ENCODE measurements at places on chromosomes 16 and 17. TPM values are rescaled to one million over a fixed set of nuclear protein-coding genes. Genes with fewer than 3 reads are reported as not detected.

GRCh38 chr17:8673612-8674011 is 43.1 kb upstream of the MYH10 start:
- H3K36me3 ChIP-seq = no peaks in the 10 kb centered on the region
- no peak overlapping the region for H3K27ac ChIP-seq
- no peak overlapping the region for H3K4me3 ChIP-seq
- DNase-seq = no peak
- no peaks in the 10 kb centered on the region for H3K4me1 ChIP-seq

- no peak overlapping the region for H3K4me3 ChIP-seq
- no peak overlapping the region for H3K27ac ChIP-seq
- no peaks in the 10 kb centered on the region for H3K36me3 ChIP-seq
- H3K27me3 ChIP-seq = no peaks in the 10 kb centered on the region
- no peak for DNase-seq
Observed at GRCh38 chr16:80148826-80149225, 392.0 kb upstream of the DYNLRB2 start.

- H3K4me3 ChIP-seq = no peak overlapping the region
- H3K36me3 ChIP-seq = no peaks in the 10 kb centered on the region
- H3K27me3 ChIP-seq = no peaks in the 10 kb centered on the region
- H3K4me1 ChIP-seq = no peaks in the 10 kb centered on the region
- no peak overlapping the region for H3K27ac ChIP-seq
- no peak for DNase-seq
Observed at GRCh38 chr16:79484237-79484636, 116.3 kb downstream of the MAF start.

DNA sequence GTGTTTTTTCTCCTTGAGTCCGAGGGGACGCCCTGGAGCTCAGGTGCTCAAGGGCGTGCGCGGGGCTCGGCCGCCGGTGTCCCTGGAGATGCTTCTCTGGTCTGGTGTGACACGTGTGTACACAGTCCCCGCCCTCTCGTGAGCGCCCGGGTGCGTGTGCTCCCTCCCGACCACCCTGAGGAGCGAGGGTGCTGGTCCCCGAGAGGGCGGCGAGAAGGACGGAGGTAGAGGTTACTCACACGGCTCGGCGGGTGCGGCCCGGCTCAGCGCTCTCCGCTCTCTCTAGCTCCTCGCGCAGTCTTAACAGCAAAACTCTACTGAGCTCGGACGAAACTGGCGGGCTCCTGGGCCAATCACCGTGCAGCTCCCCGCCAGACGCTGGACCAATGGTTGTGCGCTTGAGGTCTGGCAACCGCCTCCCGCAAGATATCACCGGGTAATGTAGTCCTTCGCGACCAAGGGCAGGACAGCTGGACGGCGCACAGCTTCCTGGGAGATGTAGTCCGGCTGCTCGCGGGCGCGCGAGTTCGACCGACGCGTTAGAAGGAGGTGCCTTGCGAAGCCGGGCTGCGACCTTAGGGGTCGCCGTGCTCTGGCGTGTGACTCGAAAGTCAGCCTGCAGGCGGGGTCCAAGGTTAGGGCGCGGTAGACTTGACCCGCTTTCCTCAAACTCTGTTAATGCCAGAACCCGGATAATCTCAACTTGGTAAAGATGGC is at the start of gene SLC25A19:
SLC25A19 (minus strand) TSS at position 319 of the 717 bp plus-strand sequence. CDS start 2,669 bp downstream, outside the sequence.
- H3K27me3 ChIP-seq = no peaks in the 10 kb centered on the region
- H3K27ac ChIP-seq = peak within 1 kb of the TSS; percentile 92
- H3K36me3 ChIP-seq = no peaks in the 10 kb centered on the region
- peak; percentile 97 for DNase-seq
- H3K4me3 ChIP-seq = peak within 1 kb of the TSS; percentile 80

DNA sequence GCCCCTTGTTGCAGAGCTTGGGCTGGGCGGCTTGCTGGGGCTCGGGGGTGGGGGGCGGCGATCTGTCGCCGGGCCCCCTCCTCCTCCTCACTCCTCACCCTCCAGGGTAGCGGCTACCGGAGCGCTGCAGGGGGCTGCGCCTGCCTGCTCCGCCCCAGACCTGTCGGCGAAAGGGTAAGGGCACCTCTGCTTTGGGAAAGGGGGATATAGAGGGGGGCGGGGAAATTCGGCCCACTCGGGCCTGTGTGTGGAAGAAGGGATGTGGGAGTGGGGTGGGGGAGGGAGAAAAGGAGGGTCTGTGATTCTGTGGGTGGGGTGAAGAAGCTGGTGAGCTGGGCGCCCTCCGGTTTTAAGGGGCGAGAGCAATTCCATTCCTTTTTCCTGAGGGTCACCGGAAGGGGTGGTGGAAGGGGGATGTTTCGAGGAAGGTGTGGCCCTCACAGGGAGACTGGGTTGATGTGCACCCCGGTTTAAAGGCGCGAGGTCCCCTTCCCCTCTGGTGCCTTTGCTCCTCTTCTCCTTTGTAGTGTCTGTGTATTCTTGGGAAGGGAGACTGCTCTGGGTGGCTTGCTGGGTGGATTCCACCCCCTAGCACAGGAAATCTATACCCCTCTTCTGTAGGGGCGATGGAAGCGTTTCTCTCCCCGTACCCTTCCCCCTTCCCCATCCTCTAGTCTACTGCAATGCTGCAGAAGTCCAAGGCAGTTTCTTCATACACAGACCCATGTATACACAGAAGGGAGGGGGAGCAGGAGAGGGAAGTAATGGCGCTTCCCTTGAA is 878 bp downstream of the TAOK1 start:
- no peaks in the 10 kb centered on the region for H3K36me3 ChIP-seq
- peak overlapping the region; percentile 69 for H3K4me3 ChIP-seq
- H3K4me1 ChIP-seq = no peaks in the 10 kb centered on the region
- peak; percentile 50 for DNase-seq
- peak overlapping the region; percentile 97 for H3K27ac ChIP-seq
- H3K27me3 ChIP-seq = no peaks in the 10 kb centered on the region

DNA sequence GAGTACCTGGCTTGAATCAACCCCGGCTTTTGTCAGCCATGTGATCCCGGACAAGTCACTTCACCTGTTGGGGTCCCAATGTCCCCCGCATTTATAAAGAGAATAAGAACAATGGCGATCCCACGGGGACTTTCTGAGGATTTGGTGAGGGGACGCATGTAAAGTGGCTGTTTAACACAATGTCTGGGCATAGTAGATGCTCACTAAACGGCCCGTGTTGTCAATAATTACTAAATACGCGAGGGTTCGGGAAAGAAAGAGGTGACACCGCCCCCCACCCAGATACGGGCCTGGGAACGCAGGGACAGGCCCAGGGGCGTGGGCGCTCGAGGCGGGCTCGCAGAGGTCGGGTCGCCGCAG is 1.8 kb downstream of the SYNGR3 start:
- DNase-seq = no peak
- H3K27ac ChIP-seq = peak overlapping the region; percentile 78
- peak overlapping the region; percentile 38 for H3K4me3 ChIP-seq
- H3K36me3 ChIP-seq = peaks cover 12% of the 10 kb centered on the region
- no peaks in the 10 kb centered on the region for H3K27me3 ChIP-seq

GRCh38 chr17:57356719-57357391 is 100.5 kb downstream of the MSI2 start:
- peak overlapping the region; percentile 28 for H3K27ac ChIP-seq
- no peaks in the 10 kb centered on the region for H3K27me3 ChIP-seq
- no peaks in the 10 kb centered on the region for H3K4me1 ChIP-seq
- no peak for DNase-seq
- H3K4me3 ChIP-seq = no peak overlapping the region

- DNase-seq = no peak
- no peaks in the 10 kb centered on the region for H3K36me3 ChIP-seq
- H3K27ac ChIP-seq = no peak overlapping the region
- no peak overlapping the region for H3K4me3 ChIP-seq
Observed at GRCh38 chr17:66944351-66945146, 20.0 kb upstream of the CACNG4 start.

DNA sequence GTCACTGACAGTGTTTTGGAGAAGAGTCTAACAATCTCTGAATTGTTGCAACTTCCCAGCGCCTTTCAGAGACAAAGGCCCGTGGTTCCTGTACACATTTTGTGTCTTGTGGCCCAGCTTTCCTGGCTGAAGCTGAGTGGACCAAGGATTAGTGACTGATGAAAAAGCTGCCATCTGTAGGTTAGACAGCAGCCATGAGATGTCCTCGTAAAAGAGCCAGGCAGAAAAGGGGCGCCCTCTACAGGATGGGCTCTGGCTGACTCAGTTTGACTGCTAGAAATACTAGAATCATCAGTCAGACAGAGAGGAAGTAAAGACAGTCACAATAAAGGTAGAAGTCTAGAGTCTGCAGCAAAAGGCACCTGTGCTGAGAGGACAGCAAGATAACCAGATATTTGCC is 26.5 kb upstream of the NF1 start:
- H3K27me3 ChIP-seq = no peaks in the 10 kb centered on the region
- H3K36me3 ChIP-seq = no peaks in the 10 kb centered on the region
- peaks cover 21% of the 10 kb centered on the region for H3K4me1 ChIP-seq
- H3K27ac ChIP-seq = no peak overlapping the region

- H3K27ac ChIP-seq = peak overlapping the region; percentile 49
- H3K4me1 ChIP-seq = peaks cover 13% of the 10 kb centered on the region
- H3K27me3 ChIP-seq = no peaks in the 10 kb centered on the region
- H3K4me3 ChIP-seq = peak overlapping the region; percentile 95
- no peaks in the 10 kb centered on the region for H3K36me3 ChIP-seq
Observed at GRCh38 chr16:28974007-28974436, 556 bp upstream of the SPNS1 start.

The HOXB7 gene
- total RNA-seq = 19.1 TPM

The SLFN14 gene
- not detected for total RNA-seq

The CDH1 gene
- 612 TPM for total RNA-seq

The KRT31 gene
- total RNA-seq = not detected

The CYGB gene
- 81.7 TPM for total RNA-seq

The ACSM5 gene
- 3.1 TPM for total RNA-seq

The CHST5 gene
- total RNA-seq = 5.8 TPM

Measured in Peyer's patch (tissue), 4 donors.